ENCODE measurements at places on chromosomes 7 and 10.
A peak's percentile ranks its signal among the peaks of the same experiment; 100 is the strongest.

DNA sequence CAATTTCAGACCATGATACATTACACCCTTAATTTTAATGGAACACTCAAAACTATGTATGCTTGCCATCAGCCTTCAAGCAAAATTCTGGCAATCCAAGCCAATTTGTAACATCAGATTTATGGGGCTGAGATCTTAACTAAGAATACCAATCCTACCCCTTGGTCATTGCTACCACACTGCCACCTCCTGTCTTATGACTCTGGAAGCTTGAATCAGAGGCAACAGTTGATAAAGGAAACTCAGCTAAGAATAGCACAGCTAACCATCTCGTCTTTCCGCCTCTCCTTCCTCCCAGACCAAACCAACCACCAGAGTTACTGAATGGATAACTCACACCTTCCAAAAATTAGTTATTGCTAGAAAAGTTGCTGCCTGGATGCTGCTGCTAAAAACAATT lies 7.4 kb downstream of the IGF2BP3 start:
- no peak for DNase-seq

- DNase-seq: no peak
These were observed 31.0 kb downstream of the NUP42 start for GRCh38 chr7:23212841-23213240.

DNA sequence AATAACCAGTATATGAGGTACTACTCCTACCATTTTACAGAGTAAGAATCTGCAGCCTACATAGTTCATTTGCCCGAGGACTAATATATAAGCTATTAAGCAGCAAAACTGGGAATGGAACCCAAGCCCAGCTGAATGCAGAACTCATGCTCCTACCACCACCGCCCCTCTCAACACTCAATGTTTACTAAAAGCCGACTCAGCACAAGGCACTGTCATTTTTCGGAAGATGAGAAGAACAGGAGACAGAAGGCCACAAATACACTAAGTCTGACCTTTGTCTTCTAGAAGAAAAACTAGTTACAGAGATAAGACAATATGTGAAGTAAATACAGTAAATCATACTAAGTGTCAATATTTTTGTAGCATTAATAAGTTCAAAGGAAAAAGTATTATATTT lies 40.6 kb upstream of the SLIT1 start:
- no peak for DNase-seq

GRCh38 chr10:69685802-69686585 lies 55.9 kb downstream of the FAM241B start:
- no peak for DNase-seq

- no peak for DNase-seq
These were observed 520.2 kb downstream of the PTPRN2 start for GRCh38 chr7:158067219-158067930.

DNA sequence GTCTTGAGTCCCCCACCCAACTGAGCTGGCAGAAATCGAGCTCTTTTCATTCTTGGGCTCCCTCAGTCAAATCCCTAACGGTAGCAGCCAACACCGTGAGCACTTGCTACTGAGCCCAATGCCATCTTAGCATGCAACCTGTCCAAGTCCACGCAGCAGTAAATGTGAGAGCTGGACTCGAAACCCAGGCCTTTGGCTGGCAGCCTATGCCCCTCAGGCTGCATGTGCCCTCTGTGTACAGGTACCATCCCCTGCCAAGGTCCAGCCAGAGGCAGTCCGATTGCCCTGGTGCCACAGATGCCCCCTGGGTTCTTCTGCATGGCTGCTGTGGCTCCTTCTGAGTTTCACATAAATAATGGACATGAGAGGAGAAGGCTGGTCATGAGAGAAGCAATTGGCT lies 1.2 kb upstream of the TMEM273 start:
- no peak for DNase-seq

GRCh38 chr7:101172854-101173751 lies 7.0 kb downstream of the NAT16 start:
- DNase-seq: no peak

DNA sequence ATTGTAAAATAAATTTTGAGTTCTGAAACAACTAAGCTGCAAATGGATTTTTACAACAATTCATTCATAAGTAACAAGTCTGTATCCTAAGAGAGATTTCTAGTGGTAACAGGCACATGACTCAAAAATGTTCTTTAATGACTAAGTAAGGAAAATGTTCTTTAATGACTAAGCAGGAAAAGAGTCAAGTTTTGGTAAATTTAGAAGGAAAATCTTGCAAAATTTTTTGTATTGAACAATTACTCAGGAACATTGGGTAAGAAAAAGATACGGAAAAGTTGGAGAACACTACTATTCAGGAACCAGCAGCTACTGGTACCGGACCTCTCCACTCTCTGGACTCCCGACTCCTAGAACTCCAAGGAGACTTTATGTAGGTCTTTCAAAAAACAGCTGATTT lies 33.5 kb downstream of the HYCC1 start:
- DNase-seq: no peak

DNA sequence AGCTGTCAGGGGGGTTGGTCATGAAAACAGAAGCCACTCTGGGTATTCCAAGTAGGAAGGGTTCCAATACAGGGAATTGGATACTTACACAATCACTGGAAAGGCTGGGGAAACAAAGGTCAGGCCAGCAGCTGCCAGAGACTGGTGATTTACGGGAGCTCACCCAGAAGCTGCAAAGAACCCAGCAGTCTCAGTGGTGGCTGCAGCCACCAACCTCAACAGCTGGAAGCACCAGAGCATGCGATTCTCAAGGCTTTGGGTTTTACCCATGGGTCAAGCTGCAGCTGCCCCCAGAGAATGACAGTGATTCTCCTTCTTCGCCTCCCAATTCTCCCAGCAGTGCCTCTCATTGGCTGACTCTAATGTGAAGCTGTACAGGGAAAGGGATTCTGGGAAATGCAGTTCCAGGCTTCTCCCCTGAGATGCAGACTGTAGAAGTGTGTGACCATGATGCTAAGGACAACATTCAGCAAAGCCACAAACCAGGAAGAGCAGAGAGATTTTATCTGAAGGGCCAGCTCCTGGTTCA lies 107.2 kb upstream of the TCF7L2 start:
- DNase-seq: no peak

- no peak for DNase-seq
These were observed 28.7 kb downstream of the GHRHR start for GRCh38 chr7:30992414-30992813.

- DNase-seq: no peak
These were observed 112.3 kb downstream of the ARHGAP12 start for GRCh38 chr10:31816318-31816717.

- DNase-seq: no peak
These were observed 36.6 kb downstream of the SCIN start for GRCh38 chr7:12607134-12607533.

DNA sequence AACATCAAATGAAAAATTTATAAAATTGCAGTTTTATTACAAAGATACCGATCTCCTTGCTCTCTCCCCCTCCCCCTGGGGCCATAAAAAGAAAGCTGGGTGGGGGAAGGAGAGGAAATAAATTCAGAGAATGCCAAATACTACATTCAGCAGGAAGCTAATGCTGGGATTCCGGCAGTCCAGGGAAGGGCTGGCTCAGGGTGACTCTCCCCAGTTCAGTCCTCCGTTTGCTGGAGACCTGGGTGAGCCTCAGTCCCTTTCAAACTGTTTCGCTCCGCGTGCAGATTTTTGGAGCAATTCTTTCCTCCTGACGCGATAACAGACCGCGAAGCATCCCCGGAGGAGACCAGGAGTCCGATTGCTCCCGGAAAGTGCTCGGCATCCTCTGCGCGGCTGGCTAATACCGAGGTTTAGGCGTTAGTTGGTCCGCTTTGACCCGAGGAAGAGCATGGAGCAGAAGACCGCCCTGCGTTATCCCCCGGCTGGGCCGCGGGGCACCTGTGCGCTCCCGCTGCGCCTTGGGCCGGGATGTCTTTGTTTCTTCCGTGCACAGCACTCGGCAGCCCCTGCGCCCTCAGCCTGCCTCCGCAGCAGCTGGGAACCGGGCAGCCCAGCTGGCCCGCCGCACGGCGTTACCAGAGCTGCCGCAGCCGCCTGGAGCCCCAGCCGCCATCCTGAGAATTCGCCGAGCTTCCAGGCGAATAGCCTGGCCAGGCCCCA lies 3.9 kb upstream of the HOXA2 start:
- DNase-seq: peak; percentile 44

- DNase-seq: no peak
These were observed 38.2 kb upstream of the ANK3 start for GRCh38 chr10:60427709-60428386.

DNA sequence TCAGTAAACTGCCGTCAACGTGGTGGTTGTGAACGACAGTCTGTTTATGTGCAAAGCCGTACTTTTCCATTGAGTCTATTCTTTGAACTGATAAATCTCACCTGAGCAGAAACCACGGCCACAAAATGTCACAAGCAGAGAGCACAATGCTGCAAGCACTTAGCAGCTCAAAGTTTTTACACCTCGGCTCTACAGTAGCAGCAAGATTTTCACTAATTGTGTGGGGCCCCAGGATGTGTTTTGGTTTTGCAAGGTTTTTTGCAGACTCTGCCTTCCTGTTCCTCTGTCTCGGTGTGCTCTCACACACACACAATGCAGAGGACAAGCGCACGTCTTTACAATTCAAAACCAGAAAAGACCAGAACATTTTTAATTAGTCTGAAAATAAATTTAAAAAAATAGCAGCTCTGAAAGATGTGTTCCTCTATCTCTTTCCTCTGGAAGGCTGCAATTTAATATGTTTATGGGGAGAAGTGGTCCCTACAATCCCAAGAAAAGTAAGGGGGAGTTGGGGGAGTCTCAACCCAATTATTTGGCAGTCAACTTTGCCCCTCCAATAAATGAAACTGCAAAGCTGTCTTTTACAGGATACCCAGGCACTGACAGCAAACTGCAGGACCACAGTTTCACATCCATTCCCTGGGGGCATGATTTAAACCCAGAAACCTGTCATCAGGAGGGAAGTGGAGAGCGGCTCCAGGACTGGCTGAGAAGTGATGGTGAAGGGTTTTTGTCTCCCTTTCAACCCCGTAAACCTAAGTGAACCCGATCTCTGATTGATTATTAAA lies 73.8 kb upstream of the SFMBT2 start:
- no peak for DNase-seq

GRCh38 chr10:123287594-123288247 lies 133.5 kb downstream of the BUB3 start:
- DNase-seq: no peak

- no peak for DNase-seq
These were observed 1213.2 kb downstream of the XPNPEP1 start for GRCh38 chr10:108709927-108710722.

DNA sequence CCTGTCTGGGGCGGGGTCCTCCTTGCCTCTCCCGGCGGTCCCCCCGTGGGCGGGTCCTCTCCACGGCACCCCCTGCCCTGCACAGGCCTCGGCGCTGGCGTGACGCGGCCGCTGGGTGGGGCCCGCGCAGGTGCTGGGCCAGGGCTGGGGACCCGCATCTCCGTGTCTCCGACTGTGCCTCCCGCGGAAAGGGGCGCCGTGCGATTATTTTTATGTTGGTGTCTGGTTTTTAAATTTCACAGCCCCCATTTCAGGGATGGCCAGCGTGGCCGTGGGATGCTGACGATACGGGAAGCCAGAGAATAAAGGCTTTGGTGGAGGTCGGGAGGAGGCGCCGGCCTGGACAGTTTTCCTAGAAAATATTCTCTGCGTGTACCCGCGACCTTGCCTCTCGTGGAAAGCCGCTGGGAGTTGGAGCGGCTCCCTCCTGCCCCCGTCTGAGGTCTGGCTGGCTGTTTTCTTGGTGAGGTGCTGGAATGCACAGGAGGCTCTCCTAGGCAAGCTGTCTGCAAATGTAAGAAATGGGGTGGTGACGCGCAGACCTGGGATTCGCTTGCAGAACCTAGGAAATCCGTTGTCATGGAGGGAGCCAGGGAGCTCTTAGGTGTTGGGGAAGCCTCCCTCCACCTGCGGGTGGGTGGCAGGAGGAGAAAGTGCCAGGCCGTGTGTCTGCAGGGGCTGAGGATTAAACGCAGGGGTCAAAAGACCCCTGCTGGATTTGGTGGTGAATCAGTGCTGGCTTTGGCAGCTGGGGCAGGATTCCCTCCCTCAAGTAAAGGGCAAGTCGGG lies 28.7 kb upstream of the JAKMIP3 start:
- DNase-seq: no peak

GRCh38 chr10:27687326-27687725 lies 58.3 kb downstream of the MKX start:
- DNase-seq: no peak

DNA sequence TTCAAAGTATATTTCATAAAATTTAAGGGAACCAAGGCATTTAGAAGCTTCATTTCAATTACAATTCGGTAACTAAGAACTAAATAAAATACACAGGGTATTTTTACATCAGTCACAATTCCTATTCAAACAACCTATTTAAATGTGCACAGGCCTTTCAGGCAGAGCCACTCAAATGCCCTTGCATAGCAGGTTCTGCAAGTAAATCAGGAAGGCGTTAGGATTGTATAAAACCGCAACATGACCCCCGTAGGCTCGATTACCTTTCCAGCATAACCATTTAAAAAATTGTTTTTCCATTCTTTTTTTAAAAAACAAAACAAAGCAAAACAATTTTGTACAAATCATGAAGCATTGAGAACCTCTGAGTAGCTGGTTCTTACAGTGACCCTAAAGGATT lies 289.9 kb upstream of the SP8 start:
- DNase-seq: no peak

- DNase-seq: no peak
These were observed 37.4 kb downstream of the SMNDC1 start for GRCh38 chr10:110267276-110267675.

- no peak for DNase-seq
These were observed 202.4 kb upstream of the NEBL start for GRCh38 chr10:21099291-21100062.

DNA sequence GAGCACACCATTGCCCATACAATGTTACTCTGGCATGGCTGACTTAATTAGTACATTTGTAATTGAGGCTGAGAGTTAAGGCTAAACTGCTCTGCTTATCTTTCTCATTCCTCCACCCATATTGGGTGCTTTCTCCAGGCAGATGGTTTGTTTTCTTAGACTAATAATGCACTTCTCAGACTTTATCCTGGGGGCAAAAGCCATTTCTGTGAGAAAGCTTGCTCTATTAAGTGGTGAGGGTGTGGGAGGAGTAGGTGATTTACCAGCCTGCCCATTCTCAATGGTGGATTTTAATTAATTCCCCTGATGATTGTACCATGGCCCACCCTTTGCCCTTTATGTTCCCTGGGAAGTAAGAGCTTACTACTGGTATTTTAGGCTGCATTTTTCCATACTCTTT lies 174.8 kb downstream of the FOXP2 start:
- DNase-seq: no peak

GRCh38 chr10:133278577-133279265 lies 2.1 kb upstream of the ADAM8 start:
- no peak for DNase-seq

- DNase-seq: no peak
These were observed 124.4 kb upstream of the ITGB1 start for GRCh38 chr10:33082373-33082895.

GRCh38 chr7:148698397-148699023 lies at the start of gene CUL1:
TSS of gene CUL1 (plus strand) at chr7:148698903. CDS start at chr7:148730123, 31,220 bp downstream.
- peak; percentile 71 for DNase-seq

- DNase-seq: no peak
These were observed 64.6 kb downstream of the CUX1 start for GRCh38 chr7:101882005-101882421.

- DNase-seq: no peak
These were observed 45.5 kb downstream of the LAMB1 start for GRCh38 chr7:107957436-107957835.

GRCh38 chr7:117478836-117479224 lies 995 bp upstream of the CFTR start:
- no peak for DNase-seq

Measured in progenitor cell of endocrine pancreas (in vitro differentiated cells).